ENCODE measurements at places on chromosomes 3 and 15.

- no peak for DNase-seq
These were observed 16.6 kb downstream of the FOXB1 start for GRCh38 chr15:60020736-60021135.

GRCh38 chr3:18112674-18113375 is 312.3 kb downstream of the SATB1 start:
- DNase-seq = no peak

DNA sequence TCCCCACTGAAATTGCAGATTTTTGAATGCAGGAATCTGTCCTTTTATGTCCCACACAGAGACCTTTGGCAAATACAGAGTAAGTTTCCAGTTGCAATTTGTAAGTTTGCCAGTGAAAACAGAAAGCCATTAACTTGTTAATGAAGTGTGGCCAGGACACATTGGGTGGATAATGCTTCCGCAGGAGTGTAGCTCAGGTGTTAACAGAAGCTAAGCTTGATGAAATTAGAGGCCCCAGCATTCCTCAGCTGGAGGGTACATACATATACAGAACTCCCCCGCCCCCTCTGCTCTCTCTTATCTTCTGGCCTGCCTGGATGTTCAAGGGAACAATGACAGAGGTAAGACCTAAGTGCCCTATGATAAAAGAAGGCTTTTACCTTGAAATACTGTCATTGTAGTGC is 8.1 kb upstream of the LRRC2 start:
- DNase-seq = no peak

DNA sequence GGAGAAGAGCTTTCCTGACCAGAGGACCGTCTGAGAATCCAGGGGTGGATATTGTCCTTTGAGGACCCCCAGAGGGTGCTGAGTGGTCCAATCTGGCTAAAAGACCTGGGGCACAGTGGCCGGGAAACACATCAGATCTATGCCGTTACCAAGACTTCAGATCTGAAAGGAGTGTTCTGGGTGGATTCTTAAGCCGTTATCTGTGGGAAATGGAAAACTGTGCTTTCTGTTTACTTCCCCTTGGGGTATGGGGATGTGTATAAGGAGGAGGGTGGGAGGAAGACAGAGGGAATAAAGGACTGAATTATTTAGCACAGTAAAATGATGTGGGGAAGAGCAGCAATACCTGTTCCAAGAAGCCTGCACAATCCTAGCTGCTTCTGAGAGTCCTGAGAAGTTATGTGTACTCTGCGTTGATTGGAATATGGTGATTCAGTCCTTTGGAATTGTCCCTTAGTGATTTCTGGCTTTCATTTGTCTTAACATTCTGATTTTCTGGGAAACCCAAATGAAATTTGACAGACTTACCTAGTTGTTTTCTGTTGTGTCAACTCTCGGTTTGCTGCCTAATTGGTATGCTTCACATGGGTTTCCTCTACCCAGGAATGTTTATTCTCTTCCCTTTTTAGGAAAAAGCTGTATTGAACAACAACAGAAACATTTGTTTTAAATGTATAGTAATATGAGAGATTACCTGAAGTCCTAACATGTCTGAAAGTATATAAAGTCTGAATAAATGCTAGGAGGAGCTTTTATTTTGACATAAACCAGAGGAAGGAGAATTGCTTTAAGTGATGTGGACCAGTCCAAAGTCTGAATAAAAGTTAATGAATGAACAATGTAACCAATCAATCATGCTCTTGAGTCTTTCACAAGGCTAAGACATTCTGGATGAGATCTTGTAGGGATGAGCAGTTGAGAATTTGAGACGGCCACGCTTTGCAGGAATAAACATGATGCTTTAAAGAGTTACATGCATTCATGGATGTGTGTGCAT is 427.1 kb upstream of the C2CD4B start:
- DNase-seq = no peak

GRCh38 chr3:10889206-10889960 is 73.4 kb downstream of the SLC6A11 start:
- DNase-seq = no peak

DNA sequence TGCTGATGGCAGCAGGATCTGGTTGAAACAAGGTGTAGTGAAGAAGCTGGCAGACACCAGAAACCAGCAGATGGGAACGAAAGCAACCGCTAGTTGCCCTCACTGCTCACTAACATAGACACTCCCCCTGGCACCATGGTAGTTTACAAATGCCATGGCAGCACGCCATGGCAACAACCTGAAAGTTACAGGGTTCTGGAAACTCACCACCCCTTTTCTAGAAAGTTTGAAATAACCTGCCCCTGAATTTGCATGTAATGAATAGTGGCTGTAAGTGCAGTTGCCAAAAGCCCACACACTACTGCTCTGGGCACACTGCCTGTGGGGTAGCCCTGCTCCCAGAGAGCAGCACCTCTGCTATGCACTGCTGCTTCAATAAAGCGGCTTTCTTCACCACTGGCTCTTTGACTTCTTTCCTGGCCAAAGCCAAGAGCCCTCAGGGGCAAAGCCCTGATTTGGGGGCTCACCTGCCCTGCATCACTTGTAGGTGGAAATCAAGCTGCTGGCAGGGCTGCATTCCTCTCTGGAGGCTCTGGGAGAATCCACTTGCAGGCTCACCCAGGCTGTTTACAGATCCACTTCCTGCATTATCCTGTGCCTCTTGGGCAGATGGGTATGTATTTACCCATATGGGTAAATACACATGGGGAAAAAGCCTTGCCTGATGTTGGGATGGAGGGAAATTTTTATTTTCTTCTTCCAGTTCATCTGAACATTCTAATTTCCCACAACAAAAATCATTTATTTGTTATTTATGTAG is 2.0 kb upstream of the GP9 start:
- DNase-seq = no peak

DNA sequence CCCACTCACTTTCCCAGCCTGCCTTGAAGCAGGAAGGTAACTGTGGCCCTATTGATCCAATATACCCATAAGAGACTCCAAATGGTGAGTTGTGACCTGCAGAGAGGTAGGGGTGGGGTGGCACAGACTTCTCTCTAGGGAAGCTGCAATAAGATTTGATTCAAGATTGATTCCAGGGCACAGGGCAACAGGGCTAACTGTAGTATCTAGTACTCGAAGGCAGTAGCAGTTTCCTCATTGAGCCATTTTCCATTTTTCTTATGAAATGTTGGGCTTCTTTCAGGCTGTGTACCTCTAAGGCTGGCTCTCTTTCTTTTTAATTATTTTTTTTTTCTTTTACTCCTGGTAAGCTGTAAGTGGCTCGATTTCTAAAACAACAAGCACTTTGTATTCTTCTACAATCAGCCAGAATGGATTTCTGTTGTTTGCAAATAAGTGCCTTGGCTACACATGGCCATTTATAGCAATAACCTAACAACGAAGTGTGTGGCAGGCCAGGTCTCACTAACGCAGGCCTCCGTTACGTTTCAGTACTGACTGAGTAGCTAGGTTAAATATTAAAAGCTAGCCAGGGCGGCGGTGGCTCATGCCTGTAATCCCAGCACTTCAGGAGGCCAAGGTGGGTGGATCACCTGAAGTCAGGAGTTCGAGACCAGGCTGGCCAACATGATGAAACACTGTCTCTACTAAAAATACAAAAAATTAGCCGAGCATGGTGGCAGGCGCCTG is 19.3 kb downstream of the CCDC12 start:
- DNase-seq = no peak

GRCh38 chr3:18734309-18734708 is 309.2 kb upstream of the SATB1 start:
- no peak for DNase-seq

Measured in activated CD8-positive, alpha-beta memory T cell treated with anti-CD3 and anti-CD28 coated beads for 4 hours (primary cell).